Fibroblast of skin of left quadriceps (primary cell): ENCODE measurements at places on chromosomes 1 and 21.

DNA sequence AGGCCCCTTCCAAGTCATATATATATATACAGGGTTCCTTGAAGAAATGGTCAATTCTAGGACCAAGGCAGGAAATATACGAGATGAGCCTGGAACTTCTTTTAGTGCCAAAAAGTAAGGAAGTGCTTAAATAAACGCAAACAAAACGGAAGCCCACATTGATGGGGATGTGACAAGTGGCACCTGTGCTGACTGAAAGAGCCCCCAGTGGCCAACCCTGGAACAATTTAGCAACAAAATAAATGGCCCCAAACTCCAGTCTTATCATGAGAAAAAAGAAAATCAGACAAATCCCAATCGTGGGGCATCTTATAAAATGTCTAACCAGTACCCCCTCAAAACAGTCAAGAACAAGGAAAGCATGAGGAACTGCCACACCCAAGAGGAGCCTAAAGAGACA lies 17.7 kb downstream of the PLA2G5 start:
- no peak for DNase-seq

- no peak for DNase-seq
These were observed 5.4 kb downstream of the TUFT1 start for GRCh38 chr1:151545542-151545941.

- DNase-seq, result peak; percentile 29
These were observed 214.1 kb downstream of the NUF2 start for GRCh38 chr1:163535807-163536206.

- DNase-seq, result no peak
These were observed 321.1 kb downstream of the KCTD3 start for GRCh38 chr1:215888159-215888558.

GRCh38 chr1:115168026-115168425 lies 78.7 kb upstream of the TSPAN2 start:
- DNase-seq, result no peak

GRCh38 chr1:36204347-36204909 lies 19.8 kb upstream of the THRAP3 start:
- no peak for DNase-seq

GRCh38 chr1:147111381-147112130 lies 60.7 kb downstream of the PRKAB2 start:
- no peak for DNase-seq

GRCh38 chr1:225710804-225711203 lies 57.9 kb upstream of the ENAH start:
- DNase-seq, result no peak

- DNase-seq, result no peak
These were observed 73.7 kb downstream of the DHRS3 start for GRCh38 chr1:12544357-12544756.

- peak; percentile 38 for DNase-seq
These were observed 29.7 kb downstream of the ACP6 start for GRCh38 chr1:147640553-147641165.

DNA sequence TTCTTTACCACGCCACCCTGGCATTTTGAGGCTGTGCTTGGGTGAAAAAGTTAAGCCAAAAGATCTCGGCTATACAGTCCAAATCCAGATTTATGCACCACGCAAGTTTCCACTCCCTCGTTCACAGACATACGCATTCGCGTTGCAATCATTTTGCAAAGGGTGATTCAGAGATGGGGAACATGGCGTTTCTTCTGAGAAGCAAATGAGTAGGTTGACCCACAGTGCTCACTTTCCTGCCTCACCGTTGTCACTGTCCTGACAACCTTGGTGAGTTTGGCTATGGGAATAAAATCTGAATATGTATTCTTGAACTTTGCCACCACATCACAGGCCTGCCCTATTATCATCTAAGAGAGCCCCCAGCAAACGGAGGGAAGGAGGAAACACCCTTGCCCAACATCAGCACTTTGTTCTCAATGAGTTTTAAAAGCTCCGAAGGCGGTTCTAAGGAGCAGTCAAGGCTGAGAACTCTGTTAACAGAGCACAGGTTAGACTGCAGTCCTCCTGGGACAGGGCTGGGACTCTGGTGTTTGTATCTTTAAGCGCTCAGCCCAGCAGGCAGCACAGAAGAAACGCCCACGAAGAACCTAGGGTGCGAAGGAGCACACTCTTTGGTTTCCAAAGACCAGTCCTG lies 86.4 kb downstream of the RUNX1 start:
- DNase-seq, result no peak

DNA sequence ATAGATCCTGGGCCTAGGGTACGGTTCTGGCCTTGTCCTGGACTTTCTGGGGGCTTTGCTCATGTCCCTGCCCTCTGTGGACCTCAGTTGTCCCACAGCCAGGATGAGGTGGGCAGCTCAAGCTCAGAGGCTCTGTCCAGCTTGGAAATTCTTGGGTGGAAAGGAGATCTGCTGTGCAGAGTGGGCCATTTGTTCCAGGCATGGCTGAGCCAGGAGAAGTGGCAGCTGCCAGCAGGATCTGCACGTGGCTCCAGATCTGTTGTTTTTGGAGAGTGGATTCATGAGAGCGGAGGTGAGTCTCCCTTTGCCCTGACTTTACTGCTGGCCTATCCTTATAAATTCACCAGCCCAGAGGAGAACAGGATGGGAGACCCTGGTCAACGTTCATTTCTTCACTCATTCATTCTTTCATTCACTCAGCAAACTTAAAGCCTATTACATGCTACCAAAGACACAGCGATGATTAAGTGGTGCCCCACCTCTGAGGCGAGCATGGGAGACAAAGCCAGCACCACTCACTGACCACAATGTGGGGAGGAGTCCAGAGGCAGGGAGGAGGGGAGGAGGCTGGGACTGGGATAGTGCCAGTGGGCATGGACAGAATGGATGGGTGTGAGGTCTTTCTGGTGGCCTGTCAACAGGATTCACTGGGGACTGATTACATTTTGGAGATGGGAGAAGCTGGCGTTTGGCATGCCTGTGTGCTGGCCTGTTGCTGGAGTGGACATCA lies 205.1 kb downstream of the TRABD2B start:
- DNase-seq, result no peak

DNA sequence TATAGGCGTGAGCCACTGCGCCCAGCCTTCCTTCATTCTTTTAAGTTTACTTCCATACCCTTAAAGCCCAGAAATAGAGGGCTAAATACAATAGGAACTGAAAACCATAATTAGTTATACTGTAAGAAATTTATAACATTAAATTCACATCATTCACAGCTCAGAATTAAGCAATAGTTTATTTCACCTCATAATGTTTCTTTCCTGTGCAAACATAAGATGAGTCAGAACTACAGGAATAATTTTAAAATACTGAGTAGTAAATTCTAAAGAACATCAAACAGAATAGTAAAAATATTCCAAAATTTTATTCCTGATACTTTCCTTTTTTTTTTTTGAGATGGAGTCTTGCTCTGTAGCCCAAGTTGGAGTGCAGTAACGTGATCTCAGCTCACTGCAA lies 24.1 kb downstream of the POGZ start:
- DNase-seq, result no peak

- no peak for DNase-seq
These were observed 834.3 kb downstream of the KCNT2 start for GRCh38 chr1:195773931-195774330.

- DNase-seq, result no peak
These were observed 106.4 kb downstream of the TBX15 start for GRCh38 chr1:118881751-118882150.

- no peak for DNase-seq
These were observed 2.5 kb upstream of the OLFML3 start for GRCh38 chr1:113976609-113977278.

DNA sequence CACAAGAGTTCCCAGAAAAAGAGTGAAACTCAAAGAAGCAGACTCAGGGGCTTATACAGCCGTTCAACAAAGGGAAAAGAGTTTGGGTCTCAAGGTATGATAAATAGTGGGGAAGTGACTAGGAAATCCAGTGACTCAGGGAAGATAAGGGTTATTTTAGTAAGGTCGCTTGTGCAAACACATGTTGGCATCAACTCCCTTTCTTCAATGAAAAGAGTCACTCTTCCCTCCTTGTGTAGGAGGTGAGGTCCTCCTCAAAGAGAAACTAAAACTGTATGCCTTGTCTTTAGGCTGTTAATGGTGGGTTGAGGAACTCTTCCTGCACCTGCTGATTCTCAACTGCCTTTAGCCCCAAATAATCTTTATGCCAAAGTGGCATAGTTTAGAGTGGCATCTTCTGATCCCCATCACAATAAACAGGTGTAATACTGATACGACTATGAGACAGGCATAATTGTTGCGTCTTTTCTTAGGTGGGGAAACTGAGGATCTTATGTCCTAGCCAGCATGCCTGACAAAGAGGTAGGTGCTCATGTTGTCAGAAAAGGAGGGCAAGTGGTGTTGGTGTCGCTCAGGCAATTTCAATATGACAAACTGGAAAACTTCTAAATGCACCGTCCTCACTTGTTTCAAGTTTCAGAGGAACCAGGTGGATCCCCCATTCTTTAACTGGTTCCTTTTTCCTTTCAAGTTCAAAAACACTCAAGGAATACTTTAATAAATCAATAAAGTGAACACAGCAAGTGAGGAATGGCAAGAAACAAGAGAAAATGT lies 294.1 kb upstream of the RUNX1 start:
- DNase-seq, result no peak

- DNase-seq, result no peak
These were observed 14.2 kb downstream of the UTP11 start for GRCh38 chr1:38026592-38027200.

DNA sequence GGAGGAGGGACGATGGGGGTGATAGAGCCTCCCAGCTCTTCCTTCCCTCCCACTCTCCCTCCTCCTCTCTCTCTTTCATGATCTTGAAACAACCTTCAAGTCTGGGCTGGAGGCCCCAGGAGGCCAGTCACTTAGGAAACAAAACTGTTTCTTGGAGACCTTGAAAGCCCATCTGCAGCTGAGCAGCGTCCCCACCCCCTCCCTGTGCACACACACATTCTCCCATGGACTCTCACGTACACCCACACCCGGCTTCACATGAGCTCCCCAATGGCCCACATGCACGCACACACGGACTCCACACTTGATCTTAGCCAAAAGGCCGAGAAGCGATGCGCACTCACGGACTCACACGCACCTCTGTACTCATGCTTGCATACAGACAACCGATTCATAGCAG lies 3.2 kb upstream of the ATP1A2 start:
- no peak for DNase-seq

DNA sequence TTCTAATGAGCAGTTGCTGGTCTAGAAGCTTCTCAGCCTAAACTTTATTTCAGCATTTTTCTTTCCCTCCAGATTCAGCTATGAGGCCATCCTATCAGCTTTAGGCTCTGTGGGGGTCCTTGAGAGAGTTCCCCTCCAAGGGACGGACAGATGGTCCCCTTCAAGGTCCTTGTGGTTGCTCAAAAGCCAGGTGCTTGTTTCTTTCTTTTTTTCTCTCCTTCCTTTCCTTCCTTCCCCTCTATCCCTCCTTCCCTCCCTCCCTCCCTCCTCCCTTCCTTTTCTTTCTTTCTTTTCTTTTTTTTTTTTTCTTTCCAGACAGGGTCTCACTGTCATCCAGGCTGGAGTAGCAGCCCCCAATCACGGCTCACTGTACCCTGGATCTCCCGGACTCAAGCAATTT lies 1.2 kb upstream of the IL6R start:
- no peak for DNase-seq

DNA sequence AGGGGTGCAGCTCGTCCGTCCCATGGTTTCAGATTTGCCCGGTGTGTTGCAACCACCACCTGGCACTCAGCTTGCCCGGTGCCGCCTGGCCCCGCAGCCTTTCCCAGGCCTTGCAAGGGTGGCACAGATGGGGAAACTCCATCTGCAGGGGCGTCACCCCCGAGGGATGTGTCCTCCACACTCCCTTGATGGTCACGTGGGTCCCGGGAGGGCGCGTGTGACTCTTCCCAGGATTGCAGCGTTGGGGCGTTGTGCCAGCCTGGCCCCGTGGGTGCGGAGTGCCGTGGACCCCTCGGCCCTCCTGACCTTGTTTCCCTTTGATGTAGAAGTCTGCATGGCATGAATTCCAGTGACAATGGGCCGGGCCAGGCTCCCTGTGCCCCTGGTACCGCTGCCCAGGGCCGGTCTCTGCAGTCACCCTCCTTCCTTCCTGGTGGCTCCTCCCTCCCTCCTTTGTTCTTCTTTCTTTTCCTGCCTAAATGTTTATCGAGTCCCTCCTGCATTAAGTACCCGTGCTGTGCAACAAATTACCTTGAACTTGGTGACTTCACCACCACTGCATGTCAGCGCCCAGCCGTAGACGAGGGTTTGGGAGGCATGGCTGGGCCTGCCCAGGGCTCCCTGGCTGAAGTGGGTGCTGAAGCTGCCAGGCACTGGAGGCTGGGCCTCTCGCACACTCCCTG lies 22.9 kb downstream of the RRP1 start:
- no peak for DNase-seq

GRCh38 chr1:108668777-108669176 lies 7.9 kb upstream of the HENMT1 start:
- no peak for DNase-seq

DNA sequence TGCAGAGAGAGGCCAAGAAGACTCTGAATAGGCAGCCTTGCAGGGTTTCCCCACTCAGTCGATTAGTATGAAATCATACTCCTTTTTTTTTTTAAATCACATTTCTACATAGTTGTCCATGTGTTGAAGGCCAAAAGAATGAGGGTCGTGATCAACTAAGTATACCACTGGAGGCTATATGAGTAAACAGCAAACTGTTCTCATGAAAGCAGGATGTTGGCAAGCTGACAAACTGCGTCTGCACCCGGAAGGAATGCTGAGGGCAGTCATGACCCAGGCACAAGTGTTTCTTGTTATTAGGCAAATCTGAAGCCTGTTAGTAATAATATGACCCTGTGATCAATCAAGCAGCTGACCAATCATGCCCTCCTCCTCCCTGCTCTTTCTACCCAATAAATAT lies 213.2 kb downstream of the USH2A start:
- no peak for DNase-seq

DNA sequence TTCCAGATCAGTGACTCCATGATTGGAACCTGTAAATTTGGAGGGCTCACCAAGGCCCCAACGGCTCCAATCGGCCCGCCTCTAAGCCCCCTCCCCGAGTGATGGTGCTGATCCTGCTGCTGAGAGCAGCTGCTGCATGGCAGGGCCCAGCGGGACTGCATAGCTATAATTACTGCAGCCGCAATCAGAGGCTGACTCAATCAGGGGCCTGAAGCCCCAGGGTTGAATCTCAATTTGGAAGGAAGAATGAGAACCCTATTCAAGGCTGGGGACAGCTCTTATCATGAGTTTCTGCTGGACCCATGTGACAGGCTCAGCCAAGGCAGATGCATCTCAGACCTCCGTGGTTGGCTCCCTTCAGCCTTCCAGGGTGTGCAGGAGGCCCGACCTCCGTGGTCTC lies 42.8 kb upstream of the MAGOH start:
- DNase-seq, result no peak

DNA sequence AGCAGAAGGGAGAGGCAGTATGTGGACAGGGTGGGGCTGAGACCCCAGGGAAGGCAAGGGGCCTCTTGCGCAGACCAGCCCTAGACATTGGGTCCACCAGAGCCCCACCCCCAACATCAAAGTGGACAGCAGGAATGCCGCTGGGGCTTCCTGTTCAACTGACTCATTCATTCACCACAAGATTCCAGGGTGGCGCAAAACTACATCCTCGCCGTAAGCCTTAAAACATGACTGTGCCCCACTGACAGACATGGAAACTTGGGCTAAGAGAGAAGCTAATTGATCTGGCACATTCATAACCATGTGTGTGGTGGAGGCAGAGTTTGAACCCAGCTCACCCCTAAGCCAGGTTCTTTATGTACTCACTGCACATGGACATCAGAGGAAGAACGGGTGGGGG lies 14.0 kb downstream of the COL16A1 start:
- DNase-seq, result peak; percentile 90
